ENCODE measurements at places on chromosomes 2 and 18. TPM values are rescaled to one million over a fixed set of nuclear protein-coding genes. Genes with fewer than 3 reads are reported as not detected.

DNA sequence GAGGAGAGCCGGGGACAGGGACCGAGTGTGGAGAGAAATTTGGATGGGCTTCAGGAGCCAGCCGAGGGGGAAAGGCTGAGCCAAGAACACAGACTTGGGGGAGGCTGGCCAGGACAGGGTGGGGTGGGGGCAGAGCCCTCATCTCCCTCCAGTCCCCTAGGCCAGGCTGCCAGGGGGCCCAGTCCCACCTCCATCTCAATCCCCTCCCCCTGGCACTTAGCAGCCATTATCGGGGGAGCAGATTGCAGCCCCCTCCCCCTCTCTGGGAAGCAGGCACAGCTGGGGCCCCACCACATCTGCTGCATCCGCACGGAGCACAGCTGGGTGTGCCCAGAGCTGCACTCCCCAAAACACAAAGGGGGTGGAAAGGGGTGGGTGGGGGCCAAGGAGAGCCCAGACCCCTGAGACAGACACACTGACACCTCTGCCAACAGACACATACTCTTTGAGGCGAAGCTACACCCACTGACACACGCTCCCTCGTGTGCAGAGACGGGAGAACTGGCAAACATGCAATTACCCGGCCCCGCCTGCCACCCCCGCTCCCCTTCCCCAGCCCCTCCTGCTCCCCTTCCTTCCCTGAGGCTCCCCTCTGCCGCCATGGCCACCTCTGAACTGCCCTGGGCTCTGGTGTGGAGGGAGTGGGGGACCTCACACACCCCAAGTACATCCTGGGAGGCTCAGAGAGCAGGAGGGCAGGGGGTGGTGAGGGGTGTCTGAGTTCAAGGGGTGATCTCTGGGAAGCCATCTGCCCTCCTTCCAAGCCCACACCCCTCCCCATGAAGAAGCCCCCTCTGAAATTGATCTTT lies 5.1 kb upstream of the ASIC4 start:
- DNase-seq, result no peak
- no peak overlapping the region for H3K4me3 ChIP-seq

GRCh38 chr2:200695191-200695590 lies 109.4 kb downstream of the AOX1 start:
- no peak for DNase-seq
- H3K36me3 ChIP-seq, result no peaks in the 10 kb centered on the region

GRCh38 chr2:109451671-109452070 lies 162.1 kb downstream of the SEPTIN10 start:
- H3K27ac ChIP-seq, result no peak overlapping the region
- no peak for DNase-seq
- peaks cover 10% of the 10 kb centered on the region for H3K4me1 ChIP-seq
- H3K36me3 ChIP-seq, result no peaks in the 10 kb centered on the region
- no peaks in the 10 kb centered on the region for H3K27me3 ChIP-seq

GRCh38 chr18:76364282-76365259 lies 130.5 kb downstream of the ZNF516 start:
- DNase-seq, result no peak
- H3K4me1 ChIP-seq, result no peaks in the 10 kb centered on the region
- H3K27ac ChIP-seq, result no peak overlapping the region
- H3K27me3 ChIP-seq, result no peaks in the 10 kb centered on the region
- H3K4me3 ChIP-seq, result no peak overlapping the region

GRCh38 chr18:70489571-70489970 lies 200.7 kb downstream of the SOCS6 start:
- no peak overlapping the region for H3K27ac ChIP-seq
- H3K4me1 ChIP-seq, result peaks cover 7% of the 10 kb centered on the region
- H3K4me3 ChIP-seq, result no peak overlapping the region
- H3K27me3 ChIP-seq, result no peaks in the 10 kb centered on the region
- no peaks in the 10 kb centered on the region for H3K36me3 ChIP-seq
- DNase-seq, result no peak

DNA sequence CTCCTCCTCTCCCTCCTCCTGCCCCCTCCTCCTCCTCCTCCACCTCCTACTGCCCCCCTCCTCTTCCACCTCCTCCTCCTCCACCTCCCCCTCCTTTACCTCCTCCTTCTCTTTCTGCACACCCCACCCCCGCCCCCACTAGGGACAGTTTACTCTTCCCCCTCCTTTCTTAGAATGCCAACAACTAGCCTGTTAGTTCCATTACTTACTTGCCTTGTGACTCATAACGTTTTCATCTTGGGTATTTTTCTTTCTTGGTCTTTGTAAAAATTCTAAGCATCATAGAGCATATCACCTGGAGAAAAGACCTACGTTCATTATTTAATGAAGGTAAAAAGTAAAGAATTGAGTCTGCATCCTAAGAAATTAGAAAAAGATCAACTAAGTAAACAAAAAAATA lies 165.3 kb downstream of the NEDD4L start:
- no peak overlapping the region for H3K4me3 ChIP-seq
- no peak overlapping the region for H3K27ac ChIP-seq

DNA sequence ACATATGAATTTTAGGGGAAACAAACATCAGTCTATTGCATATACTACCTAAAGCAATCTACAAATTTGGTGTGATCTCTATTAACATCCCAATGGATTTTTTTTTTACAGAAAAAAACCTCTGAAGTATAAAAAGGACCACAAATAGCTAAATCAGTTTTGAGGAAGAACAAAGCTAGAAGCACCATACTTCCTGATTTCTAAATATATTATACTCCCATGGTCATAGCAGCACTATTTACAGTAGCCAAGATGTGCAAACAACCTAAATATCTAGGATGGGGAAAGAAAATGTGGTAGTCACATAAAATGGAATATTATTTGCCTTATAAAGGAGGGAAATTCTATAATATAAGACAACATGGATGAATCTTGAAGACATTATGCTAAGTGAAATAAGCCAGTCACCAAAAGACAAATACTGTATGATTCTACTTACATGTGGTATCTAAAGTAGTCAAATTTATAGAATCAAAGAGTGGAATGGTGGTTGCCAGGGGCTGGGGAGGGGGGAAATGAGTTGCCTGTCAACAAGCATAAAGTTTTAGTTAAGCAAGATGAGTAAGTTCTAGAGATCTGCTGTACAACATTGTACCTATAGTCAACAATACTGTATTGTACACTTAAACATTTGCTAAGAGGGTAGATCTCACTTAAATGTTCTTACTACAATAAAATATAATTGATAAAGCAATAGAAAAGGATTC lies 17.6 kb upstream of the CASP8 start:
- H3K36me3 ChIP-seq, result no peaks in the 10 kb centered on the region
- no peak overlapping the region for H3K4me3 ChIP-seq
- DNase-seq, result no peak
- no peaks in the 10 kb centered on the region for H3K4me1 ChIP-seq
- H3K27me3 ChIP-seq, result no peaks in the 10 kb centered on the region
- H3K27ac ChIP-seq, result no peak overlapping the region

DNA sequence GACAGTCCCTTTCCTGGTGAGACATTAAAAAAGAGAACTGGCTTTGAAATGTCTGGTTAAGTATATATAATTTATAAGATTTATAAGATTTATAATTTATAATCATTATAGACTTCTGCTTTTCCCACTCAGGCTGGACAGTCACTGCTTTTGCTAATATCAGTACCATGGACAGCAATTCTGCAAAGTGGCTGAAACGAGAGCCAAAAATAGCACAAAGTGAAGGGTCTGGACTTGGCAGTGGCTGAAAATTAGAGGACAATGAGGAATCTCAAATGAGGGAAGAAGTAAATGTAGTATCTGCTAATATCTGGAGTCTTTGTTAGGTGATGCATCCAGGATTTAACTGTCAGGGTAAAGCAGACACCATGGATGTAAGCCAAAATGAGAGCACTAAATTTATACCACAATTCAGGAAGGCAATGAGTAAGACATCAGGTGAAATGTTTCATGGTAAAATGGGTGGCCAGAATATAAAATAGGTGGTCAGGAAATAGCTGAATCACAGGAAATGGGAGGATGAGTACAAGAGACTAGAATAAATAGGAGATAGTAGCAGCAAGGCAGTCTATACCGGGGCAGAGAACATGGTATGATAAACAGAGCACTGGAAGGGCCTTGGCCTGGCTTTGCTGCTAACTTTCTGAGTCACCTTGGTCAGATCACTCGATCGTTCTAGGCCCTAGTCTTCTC lies 39.6 kb upstream of the BOD1L2 start:
- no peaks in the 10 kb centered on the region for H3K27me3 ChIP-seq
- H3K27ac ChIP-seq, result no peak overlapping the region
- no peaks in the 10 kb centered on the region for H3K36me3 ChIP-seq
- no peak overlapping the region for H3K4me3 ChIP-seq

DNA sequence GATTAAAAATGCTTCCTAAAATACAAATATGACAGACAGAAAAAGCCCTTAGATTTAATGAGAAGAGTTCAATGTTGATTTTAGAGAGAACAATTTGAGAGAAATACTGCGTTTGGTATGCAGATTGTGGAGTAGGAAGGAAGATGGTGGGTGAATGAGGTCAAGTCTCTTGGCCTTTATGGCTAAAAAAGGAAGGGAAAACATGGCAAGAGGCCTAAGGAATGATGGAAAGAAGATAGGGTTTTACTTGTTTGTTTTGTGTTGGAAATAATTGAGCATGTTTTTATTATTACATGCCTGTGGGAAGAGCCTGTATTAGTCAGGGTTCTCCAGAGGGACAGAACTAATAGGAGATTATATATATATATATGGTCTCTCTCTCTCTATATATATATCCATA lies 318.1 kb downstream of the TRIB2 start:
- H3K4me1 ChIP-seq, result no peaks in the 10 kb centered on the region
- no peak for DNase-seq
- H3K27ac ChIP-seq, result no peak overlapping the region
- peaks cover under 1% of the 10 kb centered on the region for H3K27me3 ChIP-seq

DNA sequence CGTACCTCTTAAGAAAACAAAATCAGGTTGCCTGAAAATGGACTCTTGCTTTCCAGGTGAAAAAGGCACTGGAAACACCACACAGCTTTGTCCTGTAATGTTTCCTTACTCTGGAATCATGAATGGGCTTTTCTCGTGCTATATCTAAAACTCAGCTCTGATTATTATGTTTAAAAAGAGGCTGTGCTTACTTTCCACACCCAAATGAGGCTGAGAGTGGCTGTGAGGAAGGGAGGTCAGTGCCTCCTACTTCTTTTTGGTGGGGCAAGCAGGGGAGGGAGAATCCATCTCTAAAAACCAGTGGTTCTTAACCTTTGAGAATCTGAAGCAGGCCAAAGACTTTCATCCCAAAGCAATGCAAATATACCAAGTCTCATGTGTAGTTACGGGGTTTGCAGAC lies 148.6 kb downstream of the FAM210A start:
- H3K4me3 ChIP-seq, result no peak overlapping the region
- DNase-seq, result no peak
- no peaks in the 10 kb centered on the region for H3K36me3 ChIP-seq
- peaks cover 17% of the 10 kb centered on the region for H3K4me1 ChIP-seq
- no peaks in the 10 kb centered on the region for H3K27me3 ChIP-seq

- H3K27me3 ChIP-seq, result no peaks in the 10 kb centered on the region
- no peak overlapping the region for H3K27ac ChIP-seq
- DNase-seq, result no peak
- H3K4me3 ChIP-seq, result no peak overlapping the region
- H3K4me1 ChIP-seq, result no peaks in the 10 kb centered on the region
- H3K36me3 ChIP-seq, result no peaks in the 10 kb centered on the region
Observed at GRCh38 chr2:193549661-193550060, 1354.9 kb upstream of the TMEFF2 start.

DNA sequence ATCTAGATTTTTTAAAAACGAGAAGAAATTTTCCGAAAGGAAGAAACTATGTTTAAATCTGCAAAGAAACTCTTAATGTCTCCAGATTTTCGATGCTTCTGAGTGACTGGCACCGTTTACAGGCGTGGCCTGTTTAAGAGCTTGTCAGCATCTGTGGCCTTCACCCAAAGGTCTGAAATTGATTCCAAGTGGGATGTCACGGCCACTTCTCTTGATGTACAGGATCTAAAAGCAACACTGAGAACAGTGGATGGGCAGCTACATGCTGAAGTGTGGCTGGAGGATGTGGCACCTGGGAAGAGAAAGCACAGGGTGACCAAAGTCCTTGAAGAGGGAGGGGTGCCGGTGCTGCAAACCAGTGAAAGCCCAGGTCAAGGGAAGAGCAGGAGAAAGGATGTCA lies 28.0 kb downstream of the EMILIN2 start:
- no peaks in the 10 kb centered on the region for H3K27me3 ChIP-seq
- H3K36me3 ChIP-seq, result no peaks in the 10 kb centered on the region
- no peak overlapping the region for H3K4me3 ChIP-seq
- no peak overlapping the region for H3K27ac ChIP-seq
- no peak for DNase-seq

GRCh38 chr18:56637711-56638231 lies 621 bp downstream of the TXNL1 start:
- peak overlapping the region; percentile 92 for H3K4me3 ChIP-seq
- no peaks in the 10 kb centered on the region for H3K36me3 ChIP-seq

DNA sequence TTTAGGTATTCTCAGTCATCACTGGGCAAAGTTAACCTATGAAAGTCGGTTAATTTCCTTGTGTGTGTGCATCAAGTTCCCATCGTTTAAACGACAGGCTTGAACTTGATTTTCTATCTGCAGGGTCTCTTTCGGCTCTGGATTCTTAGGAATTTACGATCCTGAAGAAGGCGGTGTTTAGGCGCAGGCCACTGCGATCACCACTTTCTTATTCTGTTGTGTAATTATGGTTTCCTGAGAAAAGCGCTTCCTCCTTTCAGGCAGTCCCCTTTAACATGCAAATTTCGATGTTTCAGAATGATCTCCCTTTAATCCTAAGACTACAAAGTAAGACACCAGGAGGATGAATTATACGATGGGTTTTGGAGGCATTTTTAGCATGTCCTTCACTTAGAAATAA lies 27.9 kb upstream of the MBP start:
- H3K27me3 ChIP-seq, result no peaks in the 10 kb centered on the region
- no peak overlapping the region for H3K4me3 ChIP-seq
- no peak for DNase-seq
- H3K4me1 ChIP-seq, result no peaks in the 10 kb centered on the region
- no peak overlapping the region for H3K27ac ChIP-seq

DNA sequence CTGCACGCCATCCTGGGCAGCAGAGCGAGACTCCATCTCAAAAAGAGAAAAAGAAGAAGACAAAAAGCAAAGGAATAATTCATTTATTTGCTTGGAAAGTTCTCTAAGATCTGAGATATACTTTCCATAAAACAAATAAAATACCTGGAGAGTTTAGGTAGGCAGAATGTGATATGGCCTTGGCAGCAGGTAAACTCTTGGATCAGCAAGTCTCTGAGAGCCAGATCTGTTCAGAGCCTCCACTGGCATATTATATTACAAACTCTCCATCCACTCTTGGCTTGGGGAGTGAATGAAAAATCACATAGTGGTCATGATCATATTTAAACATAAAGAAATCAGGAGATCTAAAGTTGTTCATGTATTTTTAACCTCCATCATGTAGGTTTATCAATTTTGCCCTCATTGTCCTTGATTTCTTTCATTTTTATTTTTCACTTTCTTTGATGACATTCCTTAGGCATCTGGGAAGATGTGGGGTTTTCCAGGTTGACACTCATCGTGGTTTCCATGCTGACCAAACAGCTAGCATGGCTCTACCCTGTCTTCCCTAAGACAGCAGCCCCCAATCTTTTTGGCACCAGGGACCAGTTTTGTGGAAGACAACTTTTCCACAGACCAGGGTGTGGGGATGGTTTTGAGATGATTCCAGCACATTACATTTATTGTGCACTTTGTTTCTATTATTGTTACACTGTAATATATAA lies 10.2 kb downstream of the LRRFIP1 start:
- H3K27ac ChIP-seq, result no peak overlapping the region
- no peaks in the 10 kb centered on the region for H3K27me3 ChIP-seq
- H3K36me3 ChIP-seq, result no peaks in the 10 kb centered on the region
- no peak for DNase-seq

Gene CRYGD
- not detected for total RNA-seq

Gene FAM237A
- not detected for total RNA-seq

Gene SOX11
- total RNA-seq, result not detected

Gene DES
- total RNA-seq, result 5.9 TPM

All from adrenal gland (tissue), 19 donors.